ENCODE measurements at places on chromosomes 4 and X. TPM values are rescaled to one million over a fixed set of nuclear protein-coding genes. Genes with fewer than 3 reads are reported as not detected.

Gene MOSPD2
- 8.7 TPM for total RNA-seq

Gene NEUROG2
- not detected for total RNA-seq

Gene DDX53
- not detected for total RNA-seq

Gene CT45A2
- total RNA-seq = not detected

Gene RTL9
- 0.06 TPM for total RNA-seq

Gene CENPVL2
- not detected for total RNA-seq

Gene MAGEA9B
- total RNA-seq = not detected

Gene GPR143
- 0.16 TPM for total RNA-seq

Gene TEX13C
- total RNA-seq = not detected

Gene EXOC1L
- total RNA-seq = not detected

Gene DDX3X
- total RNA-seq = 183 TPM

Gene PPBP
- not detected for total RNA-seq

Gene CD38
- 7.6 TPM for total RNA-seq

Gene FMR1NB
- total RNA-seq = not detected

Gene INTS6L
- total RNA-seq = 0.08 TPM

Gene ATP2B3
- total RNA-seq = 0.08 TPM

All from A549 treated with RU486 at 1 μM for 4 hours (cell line).